Neural crest cell (in vitro differentiated cells): ENCODE measurements at places on chromosomes 12 and 14. TPM values are rescaled to one million over a fixed set of nuclear protein-coding genes. Genes with fewer than 3 reads are reported as not detected.

The TCHP gene
- total RNA-seq: 27.6 and 31.4 TPM in 2 replicates

The KRT2 gene
- total RNA-seq: not detected in 2 replicates

The TMEM52B gene
- not detected in 2 replicates for total RNA-seq

The DPF3 gene
- total RNA-seq: 1.3 TPM in 2 replicates

The NID2 gene
- 41.6 and 42.5 TPM in 2 replicates for total RNA-seq

The WNT5B gene
- 14.0 and 14.2 TPM in 2 replicates for total RNA-seq

The GRIP1 gene
- 38.4 and 40.3 TPM in 2 replicates for total RNA-seq

The FBLN5 gene
- total RNA-seq: 0.61 and 1.0 TPM in 2 replicates

The SLC10A1 gene
- not detected in 2 replicates for total RNA-seq

The TPH2 gene
- total RNA-seq: 0.09 and 0.23 TPM in 2 replicates

The CSRP2 gene
- 76.4 and 80.8 TPM in 2 replicates for total RNA-seq

The SERPINA5 gene
- 1.0 and 1.4 TPM in 2 replicates for total RNA-seq

The GALNT6 gene
- 0.09 and 0.16 TPM in 2 replicates for total RNA-seq

The MARCHF9 gene
- 16.7 and 18.8 TPM in 2 replicates for total RNA-seq

The HOXC12 gene
- not detected in 2 replicates for total RNA-seq

DNA sequence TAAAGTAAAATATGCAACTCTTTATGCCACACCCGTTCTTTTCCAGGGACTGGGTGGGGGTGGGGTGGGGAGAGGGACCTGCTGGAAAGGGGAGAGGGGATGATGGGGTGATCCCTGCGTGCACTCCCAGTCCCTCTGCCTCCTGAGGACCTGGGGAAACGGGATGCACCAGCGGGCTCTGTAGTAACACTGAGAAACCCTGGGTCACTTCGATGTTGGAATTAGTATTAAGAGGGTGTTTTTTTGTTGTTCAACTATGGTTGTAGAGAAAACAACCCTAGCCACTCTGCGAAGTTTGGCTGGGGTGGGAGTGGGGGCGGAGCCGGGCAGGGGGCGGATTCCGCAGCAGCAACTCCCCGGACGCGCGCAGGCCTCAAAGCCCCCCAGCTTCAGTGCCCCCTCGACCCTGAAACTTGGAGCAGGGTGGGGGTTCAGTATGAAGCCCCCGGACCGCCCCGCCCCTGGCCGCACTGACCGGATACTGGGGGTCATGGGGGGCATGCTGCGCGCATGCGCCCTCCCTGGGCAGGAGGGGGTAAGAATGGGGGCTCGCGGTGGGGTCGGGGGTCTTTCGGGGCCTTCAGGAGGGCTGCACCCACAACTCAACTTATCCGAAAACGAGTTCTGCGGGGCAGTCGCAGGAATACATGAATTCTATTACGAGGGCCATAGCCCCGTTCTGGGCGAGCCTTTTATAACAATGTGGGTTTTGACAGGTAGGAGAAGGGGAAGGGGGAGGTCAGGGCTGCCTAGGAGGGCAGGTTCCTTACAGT is 1.3 kb upstream of the ARHGEF25 start:
- DNase-seq: no peak

DNA sequence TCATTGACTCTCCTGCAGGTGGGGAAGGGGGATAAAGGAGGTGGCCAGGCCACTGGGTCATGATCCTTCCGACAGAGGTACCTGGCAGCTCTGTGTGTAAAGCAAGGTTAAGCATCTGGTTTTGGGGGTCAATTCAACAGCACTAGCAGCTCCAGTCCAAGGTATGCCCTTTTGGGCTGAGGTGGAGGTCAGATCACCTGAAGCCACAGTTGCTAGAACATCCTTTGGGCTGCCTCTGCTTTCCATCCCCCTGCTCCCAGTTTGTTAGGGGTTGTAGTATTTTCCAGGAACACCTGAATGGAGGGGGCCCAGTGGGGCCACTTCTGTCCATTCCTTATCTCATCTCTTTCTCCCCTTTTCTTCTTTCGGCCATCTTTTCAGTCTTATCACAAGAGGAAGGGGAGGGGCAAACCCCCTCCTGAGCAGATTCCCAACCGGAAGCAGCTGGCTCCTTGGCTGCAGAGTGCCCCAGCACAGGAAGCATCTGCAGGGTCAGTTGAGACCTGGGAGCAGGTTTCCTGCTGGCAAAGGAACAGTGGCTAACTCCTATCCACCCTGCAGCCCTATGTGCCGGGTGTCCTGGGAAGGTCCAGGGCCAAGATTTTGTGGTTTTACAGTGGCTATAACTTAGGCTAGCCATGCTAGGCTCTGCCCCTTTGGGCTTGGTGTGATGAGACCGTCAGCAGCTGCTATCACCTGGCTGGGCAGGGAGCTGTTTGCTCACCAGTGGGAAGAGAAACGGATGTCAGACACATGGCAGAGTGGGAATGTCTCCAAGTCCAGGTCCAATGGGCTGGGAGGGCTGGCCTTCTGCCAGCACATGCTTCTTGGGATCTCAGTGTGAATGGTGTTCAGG is 40.2 kb downstream of the SH2B3 start:
- DNase-seq: no peak

- no peak for DNase-seq
Observed at GRCh38 chr12:101919447-101919846, 42.1 kb downstream of the DRAM1 start.

GRCh38 chr14:60245380-60246177 is 3.4 kb upstream of the PPM1A start:
- DNase-seq: no peak

DNA sequence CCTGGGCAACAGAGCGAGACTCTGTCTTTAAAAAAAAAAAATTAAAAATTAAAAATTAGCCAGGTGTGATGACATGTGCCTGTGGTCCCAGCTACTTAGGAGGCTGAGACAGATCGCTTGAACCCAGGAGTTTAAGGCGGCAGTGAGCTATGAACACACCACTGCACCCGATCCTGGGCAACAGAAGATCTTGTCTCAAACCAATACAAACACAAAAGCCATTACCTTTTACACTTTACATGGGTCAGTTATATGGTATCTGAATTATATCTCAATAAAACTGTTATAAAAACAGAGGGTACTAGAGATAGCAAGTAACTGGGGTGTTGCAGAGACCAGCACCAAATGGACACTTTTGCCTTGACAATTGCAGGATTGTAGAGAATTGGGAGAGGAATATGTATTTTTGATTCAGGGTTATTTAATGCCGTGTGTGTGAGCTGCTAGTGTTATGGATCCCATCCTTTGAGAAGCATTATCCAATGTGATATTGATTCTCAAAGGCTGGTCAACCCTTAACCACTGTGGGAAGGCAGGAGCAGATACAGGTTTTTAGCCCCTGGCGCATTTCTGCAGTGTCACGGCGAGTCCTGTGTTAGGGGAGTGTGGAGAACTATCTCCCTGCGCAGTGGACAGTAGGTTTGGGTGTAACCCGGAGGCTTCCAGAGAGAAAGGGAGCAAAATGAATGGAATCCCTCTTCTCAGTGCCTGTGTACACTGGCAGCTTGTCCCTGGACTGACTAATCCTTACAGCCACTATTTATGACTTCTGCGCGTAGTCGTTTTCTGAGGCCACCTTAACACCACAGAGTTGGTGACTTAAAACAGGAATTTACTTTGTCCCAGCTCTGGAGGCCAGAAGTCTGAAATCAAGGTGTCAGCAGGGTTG is 4.3 kb downstream of the PSMD9 start:
- DNase-seq: no peak

- no peak for DNase-seq
Observed at GRCh38 chr12:49108958-49109404, 1.7 kb downstream of the LMBR1L start.

GRCh38 chr12:94889445-94890210 is 113.9 kb downstream of the NDUFA12 start:
- DNase-seq: no peak

GRCh38 chr12:89663577-89664357 is 44.9 kb downstream of the ATP2B1 start:
- no peak for DNase-seq

- DNase-seq: no peak
Observed at GRCh38 chr14:89564286-89564957, 147.4 kb upstream of the FOXN3 start.

GRCh38 chr12:57135527-57136326 is 7.4 kb downstream of the LRP1 start:
- peak; percentile 22 for DNase-seq

GRCh38 chr12:54562750-54563356 is 13.5 kb downstream of the PDE1B start:
- DNase-seq: no peak

DNA sequence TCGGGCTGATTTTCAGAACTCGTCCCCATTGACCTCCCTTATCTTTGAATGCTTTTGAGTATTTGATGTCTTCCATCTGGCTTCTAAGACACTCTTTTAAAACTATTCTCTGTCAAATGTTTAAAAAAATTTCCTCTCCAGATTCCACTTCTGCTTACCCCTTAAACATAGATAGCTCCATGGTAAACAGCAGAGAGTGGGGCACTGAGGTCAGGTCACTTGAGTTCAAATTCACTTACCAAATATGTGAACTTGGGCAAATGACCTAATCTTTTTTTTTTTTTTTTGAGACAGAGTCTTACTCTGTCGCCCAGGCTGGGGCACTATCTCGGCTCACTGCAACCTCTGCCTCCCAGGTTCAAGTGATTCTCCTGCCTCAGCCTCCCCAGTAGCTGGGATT is 126.8 kb upstream of the CPSF6 start:
- no peak for DNase-seq

DNA sequence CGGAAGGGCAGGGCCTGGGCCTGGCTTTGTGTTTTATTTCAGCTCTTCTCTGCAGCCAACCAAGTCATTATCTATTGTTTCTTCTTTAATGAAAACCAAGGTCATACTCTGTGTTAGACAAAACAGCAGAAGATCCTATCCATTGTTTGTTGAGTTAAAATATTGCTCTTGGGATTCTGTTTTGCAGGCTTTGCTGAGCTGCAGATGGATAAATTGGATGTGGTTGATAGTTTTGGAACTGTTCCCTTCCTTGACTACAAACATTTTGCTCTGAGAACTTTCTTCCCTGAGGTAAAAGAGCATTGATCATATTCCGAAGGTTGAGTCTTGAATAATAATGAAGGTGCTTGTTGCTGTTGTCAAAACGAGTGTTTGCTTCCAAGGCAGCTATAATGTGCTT is 106.6 kb downstream of the PLXNC1 start:
- DNase-seq: no peak

DNA sequence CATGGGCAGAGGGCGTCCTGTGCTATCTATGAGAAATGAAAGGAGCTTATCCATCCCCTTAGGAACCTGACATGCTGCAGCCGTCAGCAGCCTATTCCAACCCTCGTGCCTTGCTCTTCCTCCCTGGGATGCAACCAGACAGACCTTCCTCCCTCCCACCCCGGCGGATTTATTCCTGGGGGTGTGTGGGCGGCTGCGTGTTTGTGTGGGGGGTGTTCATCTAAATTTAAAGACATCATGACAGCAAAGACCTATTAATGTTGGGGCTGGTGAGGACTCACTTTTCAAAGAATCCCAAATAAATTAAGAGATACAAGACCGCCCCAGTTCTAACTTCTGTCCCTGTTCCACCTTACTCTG is 52.0 kb downstream of the WSCD2 start:
- DNase-seq: no peak

DNA sequence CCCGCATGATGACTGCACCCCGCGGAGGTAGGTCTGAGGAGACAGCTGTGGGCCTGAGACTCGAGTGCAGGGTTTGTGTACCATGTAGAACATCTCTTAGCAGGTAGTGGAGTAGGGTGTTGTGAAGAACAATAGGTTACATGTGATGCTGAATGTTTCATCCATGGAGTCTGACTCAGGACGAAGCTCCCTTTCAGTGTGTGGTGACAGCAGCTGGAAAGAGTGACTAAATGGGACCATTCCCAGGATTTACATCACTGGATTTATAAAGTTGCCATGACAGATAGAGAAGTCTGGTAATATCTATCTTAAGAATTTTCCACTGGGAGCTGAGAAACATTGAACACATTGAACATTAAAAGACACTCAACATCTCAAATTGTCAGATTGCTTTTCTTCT is 259.6 kb upstream of the RGS6 start:
- no peak for DNase-seq

DNA sequence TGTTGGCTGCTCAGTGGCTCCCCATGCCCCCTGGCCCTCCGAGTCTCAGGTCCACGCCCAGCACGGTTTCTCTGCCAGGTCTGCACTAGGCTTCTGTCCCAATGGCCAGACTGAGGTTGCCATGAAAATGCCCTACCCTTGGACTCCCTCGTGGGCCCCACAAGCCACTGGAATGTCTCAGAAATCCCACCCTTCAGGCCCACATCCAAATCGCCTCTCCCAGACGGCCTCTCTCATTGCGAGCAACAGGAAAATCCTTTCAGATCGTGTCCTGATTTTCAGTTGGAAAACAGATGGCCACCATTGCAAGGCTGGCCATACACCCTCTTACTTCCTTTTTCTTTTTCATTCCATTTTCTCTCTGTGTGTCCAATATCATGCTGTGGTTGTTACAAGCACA is 77.3 kb downstream of the IRF2BPL start:
- DNase-seq: no peak

DNA sequence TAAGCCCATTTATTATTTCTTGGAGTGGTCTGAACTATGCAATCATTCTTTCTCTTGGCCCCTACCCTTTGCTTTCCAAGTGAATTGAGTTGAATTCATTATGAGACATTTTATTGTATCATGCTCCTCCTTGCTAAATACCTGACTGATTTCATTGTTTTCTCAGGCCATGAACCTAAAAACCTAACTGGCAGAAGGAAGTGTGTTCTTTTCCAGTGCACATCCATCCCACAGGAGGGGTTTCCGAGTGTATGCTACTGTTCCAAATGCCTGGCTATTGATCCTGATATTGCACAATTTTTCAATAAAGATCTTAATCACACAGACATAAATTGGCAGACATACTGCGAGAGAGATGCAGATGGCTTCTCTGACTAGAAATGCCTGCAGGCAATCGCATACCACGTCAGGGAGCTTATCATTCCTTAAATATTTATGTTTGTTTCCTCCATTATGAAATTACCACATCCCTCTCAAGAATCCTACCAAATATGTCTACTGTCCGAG is 162.2 kb upstream of the EGLN3 start:
- no peak for DNase-seq

- DNase-seq: no peak
Observed at GRCh38 chr14:50260511-50260910, 29.1 kb upstream of the SOS2 start.

DNA sequence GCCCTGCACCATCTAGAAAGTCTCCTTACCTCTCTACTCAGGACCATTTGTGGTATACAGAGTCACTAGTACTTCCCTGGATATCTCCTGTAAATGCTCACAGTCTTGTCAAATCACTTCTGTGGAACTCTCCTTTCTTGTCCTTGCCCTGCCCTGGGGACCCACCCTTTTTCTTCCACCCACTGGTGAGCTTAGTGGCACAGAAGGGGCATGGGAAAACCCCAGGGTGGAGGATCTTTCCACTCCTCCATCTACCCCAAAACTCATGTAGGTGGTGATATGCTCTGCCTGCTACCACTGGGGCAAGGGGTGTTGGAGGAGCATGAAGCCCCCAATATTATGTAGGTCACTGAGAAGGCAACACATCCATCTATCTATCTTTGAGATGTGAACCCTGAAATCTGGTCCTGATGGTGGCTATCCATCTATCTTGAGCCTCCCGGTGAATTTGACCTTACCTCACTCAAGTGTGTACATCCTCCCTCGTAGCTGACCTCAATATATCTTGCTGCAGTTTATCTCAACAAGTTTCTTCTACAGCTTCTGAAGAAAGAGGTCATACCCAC is 943 bp downstream of the TESPA1 start:
- DNase-seq: no peak

GRCh38 chr14:94819531-94819930 is 49.6 kb upstream of the GSC start:
- DNase-seq: no peak

GRCh38 chr14:93032421-93032936 is 83.2 kb downstream of the ITPK1 start:
- DNase-seq: no peak

GRCh38 chr14:99517643-99518381 is 36.6 kb downstream of the CCNK start:
- DNase-seq: no peak
